ENCODE measurements at places on chromosomes 16 and 17.
A peak's percentile ranks its signal among the peaks of the same experiment; 100 is the strongest.

DNA sequence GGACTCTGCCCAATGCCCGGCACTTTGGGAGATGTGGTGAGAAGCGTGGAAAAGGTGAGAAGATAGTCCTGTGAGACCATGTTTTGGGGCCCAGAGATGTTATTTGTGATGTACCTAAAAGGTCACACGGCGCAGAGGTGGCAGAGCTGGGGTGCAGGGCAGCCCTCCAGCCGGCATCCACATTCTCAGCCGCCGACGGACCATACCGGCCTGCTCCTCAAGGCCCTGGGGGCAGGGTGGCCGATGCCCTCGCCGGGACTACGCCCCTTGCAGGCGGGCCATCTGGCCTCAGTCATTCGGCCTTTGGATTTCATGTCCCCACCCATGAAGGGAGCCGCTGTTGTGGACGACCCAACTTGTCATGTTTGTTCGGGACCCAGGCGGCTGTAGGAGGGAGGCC, 131.4 kb upstream of the GSE1 start:
- no peak for DNase-seq

DNA sequence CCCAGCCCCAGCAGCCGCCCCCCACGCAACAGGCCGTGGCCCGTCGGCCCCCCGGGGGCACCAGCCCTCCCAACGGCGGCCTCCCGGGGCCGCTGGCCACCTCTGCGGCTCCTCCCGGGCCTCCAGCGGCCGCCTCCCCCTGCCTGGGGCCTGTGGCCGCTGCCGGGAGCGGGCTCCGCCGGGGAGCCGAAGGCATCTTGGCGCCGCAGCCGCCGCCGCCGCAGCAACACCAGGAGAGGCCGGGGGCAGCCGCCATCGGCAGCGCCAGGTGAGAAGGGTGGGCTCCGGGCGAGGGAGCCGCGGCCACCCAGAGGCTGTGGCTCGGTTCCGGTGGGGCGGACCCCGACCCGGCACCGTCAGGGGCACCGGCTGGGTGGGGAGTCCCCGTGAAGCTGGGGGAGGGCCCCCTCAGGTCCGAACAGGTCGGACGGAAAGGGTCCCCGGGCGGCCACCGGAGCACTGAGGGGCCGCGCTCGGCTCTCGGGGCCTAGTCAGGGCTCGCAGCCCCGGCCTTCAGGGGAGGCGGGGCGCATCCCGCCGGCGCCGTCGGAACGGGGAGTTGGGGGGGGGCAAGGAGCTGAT, 583 bp downstream of the ATXN2L start:
- DNase-seq, result no peak

DNA sequence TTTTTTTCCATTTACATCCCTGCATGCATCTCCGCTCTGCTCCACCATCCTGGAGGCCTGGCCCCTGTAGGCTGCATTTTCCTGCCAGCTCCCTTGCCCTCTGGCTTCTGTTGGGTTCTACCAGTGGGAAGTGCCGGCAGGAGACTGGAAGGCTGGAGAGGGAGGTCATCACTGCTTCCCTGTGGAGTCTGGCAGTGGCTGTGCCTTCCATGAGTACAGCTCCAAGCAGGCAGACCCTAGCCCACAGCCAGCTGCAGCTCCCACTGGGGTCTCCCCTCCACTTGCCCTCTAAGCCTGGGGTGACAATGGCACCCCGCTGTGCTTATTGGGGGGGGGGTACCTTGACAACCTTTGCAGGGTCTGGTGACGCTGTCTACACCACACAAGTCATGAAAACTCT, 37.3 kb downstream of the MMP15 start:
- DNase-seq, result no peak

DNA sequence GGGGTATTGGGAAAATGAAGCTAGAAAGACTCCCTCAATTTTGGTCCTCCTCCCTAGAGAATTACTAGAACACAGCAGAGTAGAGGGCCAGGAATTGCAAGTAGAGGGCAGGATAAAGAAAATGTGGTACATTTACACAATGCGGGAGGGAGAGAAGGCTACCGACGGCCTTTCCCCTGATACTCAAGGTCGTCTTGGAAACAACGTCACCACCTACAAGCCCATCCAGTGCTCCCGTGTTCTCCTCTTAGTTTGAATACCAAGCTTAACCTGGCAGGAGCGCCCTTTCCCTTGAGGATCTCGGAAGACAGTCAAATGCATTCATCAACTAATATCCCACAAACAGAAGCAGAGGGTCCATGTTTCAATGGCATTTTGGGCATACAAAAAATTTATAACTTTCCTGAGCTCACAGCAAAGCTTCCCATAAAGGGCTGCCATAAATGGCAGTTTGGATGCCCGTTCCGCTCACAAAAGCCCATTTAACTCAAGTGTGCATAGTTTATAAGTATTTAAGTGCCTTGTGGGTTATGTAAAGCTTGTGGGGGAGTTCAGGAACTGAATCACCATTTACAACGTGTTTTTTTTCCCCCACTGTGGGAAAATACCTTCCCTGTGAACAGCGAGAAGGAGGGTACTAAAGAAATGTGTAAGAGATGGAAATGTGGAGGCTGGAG, 414.6 kb downstream of the SLC39A11 start:
- DNase-seq, result no peak

DNA sequence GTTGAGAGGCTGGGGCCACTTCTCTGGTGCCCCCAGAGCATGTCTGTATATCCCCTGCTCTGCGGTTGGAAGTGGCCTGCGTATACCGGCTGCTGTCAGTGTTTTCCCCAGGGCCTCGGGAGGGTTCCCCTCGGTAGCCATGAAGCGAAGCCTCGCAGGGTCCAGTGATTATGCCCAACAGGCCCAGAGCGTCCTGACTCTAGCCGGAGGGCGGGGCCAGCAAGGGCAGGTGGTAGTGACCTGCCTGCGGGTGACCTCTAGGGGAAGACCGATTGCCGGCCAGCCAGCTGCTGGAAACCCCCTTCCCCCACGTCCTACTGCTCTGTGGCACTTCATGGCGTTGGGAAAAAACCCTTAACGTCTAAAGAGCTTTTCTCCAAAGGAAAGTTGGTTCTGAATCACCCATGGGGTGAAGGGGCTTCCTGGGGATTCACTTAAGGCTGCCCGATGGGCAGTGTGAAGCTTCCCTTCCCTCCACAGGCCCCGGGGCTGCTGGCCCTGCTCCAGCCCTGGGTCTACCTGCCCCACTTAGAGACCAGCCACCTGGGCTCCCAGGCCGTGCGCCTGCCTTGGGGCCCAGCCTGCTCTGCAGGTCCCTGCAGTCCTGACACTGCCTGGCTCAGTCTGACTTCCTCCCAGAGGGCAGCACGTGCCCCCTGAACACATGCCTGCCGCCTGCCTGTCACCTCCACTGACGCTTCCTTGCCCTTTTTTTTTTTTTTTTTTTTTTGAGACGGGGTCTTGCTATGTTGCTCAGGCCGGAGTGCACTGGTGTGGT, 72.8 kb downstream of the SOCS1 start:
- DNase-seq, result no peak

GRCh38 chr17:29240968-29241963, 5.4 kb upstream of the CRYBA1 start:
- peak; percentile 36 for DNase-seq

GRCh38 chr16:7405166-7405565, 72.5 kb downstream of the RBFOX1 start:
- peak; percentile 27 for DNase-seq

DNA sequence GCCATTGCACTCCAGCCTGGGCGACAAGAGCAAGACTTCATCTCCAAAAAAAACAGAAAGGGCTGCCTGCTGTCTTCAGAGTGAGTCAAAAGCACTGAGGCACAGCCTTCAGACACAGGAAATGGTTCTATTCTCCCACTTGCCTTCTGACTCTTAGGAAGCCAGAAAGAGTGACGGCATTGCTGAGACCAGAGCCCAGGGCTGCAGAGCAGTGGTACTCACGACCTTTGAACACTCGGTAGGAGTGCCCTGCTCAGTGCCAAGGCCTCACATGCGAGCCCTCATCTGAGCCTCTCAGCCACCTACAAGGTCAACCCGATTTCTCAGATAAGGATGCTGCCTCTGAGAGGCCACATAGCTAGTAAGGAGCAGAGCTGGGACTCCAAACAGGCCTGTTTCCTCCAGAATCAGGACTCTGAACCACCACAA, 3.5 kb upstream of the ITGAE start:
- DNase-seq, result no peak

- DNase-seq, result no peak
These were observed 23.1 kb upstream of the DOK4 start for GRCh38 chr16:57509231-57509923.

GRCh38 chr16:22874394-22874793, 60.4 kb downstream of the HS3ST2 start:
- DNase-seq, result no peak

DNA sequence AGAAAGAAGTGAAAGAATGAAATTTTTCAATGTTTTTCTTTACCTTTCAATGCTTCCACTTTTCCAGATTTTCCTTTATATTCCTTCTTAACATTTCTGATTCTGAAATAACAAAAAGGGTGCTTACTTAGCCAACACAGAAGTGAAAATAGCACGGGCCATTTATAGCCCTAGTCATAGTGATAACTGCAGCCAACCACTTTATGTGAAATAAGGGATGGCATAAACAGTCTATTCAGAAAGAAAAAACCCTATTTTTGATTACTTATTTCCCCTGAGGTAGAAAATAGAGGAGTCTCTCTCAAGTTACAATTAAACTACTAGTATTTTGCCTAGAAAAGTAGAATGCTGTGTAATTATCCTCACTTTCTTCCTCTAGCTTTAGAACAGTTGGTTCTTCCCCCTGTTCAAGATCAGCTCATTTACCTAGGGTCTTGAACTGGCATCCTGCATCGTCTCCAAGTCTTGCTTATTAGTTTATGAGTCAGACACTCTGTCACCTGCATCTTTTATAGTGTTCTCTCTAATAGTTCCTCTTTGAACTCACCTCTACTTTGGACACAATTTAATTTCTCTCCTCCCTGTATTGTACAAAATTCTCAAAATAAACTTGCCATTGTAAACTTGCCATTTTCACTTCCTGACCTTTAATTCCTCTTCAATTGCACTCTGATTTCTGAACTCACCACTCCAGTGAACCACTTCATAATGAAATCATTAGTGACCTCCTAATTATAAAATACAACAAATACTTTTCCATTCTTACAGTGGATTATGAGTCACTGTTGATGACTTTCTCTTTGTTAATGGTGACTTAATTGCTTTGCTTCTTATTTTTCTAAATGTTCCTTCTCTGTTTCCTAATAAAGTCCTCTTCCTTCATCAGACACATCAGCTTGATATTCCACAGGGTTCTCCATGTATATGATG, 23.6 kb downstream of the ABCA6 start:
- DNase-seq, result no peak

GRCh38 chr16:79005096-79005495, 595.4 kb downstream of the MAF start:
- no peak for DNase-seq

- no peak for DNase-seq
These were observed 15.1 kb downstream of the BAIAP2 start for GRCh38 chr17:81049973-81050551.

- DNase-seq, result no peak
These were observed 15.0 kb upstream of the CACNG4 start for GRCh38 chr17:66949501-66949900.

Measured in hypothalamus (tissue), 51 donors.